ENCODE measurements at places on chromosomes 13 and 19. TPM values are rescaled to one million over a fixed set of nuclear protein-coding genes. Genes with fewer than 3 reads are reported as not detected.

- no peaks in the 10 kb centered on the region for H3K27me3 ChIP-seq
- no peak overlapping the region for H3K27ac ChIP-seq
- no peaks in the 10 kb centered on the region for H3K36me3 ChIP-seq
These were observed 13.4 kb downstream of the ZNF20 start for GRCh38 chr19:12126707-12127106.

GRCh38 chr13:95607366-95607765, 37.1 kb downstream of the DZIP1 start:
- peaks cover 15% of the 10 kb centered on the region for H3K36me3 ChIP-seq
- no peaks in the 10 kb centered on the region for H3K27me3 ChIP-seq
- peaks cover 18% of the 10 kb centered on the region for H3K4me1 ChIP-seq
- no peak overlapping the region for H3K27ac ChIP-seq
- no peak for DNase-seq

DNA sequence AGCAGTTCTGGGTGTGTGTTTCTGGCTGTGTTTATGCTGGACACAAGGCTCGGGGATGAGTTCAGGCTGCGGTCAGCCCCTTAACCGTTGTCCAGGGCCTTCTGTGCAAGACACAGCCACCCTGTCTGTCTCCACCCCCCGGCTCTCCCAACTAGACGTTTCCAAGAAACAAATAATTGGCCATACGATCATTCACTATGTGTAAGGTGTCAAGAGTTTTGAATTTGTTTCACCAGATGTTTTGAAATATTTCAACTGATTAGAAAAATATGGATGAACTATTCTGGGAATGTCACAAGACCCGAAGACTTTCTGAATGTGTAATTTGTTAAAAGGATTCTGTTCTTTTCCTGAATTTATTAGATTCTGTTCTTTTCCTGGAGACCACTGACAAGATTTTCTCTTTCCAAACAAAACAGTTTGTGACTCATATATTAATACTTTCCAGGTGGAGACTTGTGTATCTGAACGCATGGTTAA, 318.2 kb downstream of the MYO16 start:
- H3K36me3 ChIP-seq, result no peaks in the 10 kb centered on the region
- no peak overlapping the region for H3K4me3 ChIP-seq
- H3K27me3 ChIP-seq, result no peaks in the 10 kb centered on the region
- H3K27ac ChIP-seq, result no peak overlapping the region
- no peaks in the 10 kb centered on the region for H3K4me1 ChIP-seq

GRCh38 chr13:44843403-44843802, 145.9 kb downstream of the NUFIP1 start:
- H3K27ac ChIP-seq, result no peak overlapping the region
- H3K4me3 ChIP-seq, result no peak overlapping the region
- peaks cover 2% of the 10 kb centered on the region for H3K27me3 ChIP-seq

GRCh38 chr19:16075430-16076153, 703 bp upstream of the TPM4 start:
- no peaks in the 10 kb centered on the region for H3K36me3 ChIP-seq
- peaks cover 20% of the 10 kb centered on the region for H3K4me1 ChIP-seq
- H3K27ac ChIP-seq, result peak overlapping the region; percentile 99
- no peaks in the 10 kb centered on the region for H3K27me3 ChIP-seq

DNA sequence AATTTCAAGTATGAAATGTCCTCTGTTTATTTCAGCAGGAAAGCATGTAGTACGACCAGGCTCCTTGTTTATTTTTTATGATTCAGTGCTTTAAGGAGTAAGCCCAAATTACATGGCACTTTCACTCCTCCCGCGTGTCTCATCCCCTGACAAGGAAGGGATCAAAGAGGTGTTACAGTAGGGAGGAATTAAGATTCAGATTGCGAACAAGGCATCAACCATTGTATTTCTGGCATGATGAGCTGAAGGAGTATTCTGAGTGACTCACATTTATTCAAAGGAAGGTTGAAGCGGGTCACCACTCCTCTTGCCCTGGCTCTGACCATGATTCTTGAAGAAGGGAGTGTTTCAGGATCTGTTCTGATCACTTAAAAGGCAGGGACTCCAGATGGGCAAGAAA, 46.1 kb upstream of the CNMD start:
- H3K4me3 ChIP-seq, result no peak overlapping the region
- H3K4me1 ChIP-seq, result no peaks in the 10 kb centered on the region
- H3K27me3 ChIP-seq, result no peaks in the 10 kb centered on the region

PLEKHF1 gene
- total RNA-seq, result 3.0 TPM

DNA sequence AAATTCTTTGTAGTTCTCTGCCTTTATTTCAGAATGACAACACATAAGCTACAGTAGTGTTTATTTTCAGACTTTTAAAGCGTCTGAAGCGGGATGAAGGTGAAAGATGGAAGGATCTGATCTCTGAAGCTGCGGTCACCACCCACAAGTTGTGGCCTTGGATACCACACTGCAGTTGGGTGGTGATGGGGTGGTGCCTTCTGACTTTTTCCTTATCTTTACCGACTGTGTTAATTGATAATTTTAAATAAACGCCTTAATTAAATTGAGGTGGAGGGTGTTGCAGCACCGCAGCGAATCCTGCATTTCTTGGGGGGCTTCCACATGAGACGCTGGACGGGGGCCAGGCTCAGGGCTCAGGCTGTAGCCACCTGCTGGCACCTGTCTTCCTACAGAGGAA, 1.3 kb downstream of the TFDP1 start:
- H3K27me3 ChIP-seq, result no peaks in the 10 kb centered on the region
- no peak for DNase-seq

ZIC5 gene
- 0.56 TPM for total RNA-seq

- no peak overlapping the region for H3K4me3 ChIP-seq
- no peaks in the 10 kb centered on the region for H3K27me3 ChIP-seq
- H3K4me1 ChIP-seq, result no peaks in the 10 kb centered on the region
- H3K36me3 ChIP-seq, result no peaks in the 10 kb centered on the region
These were observed 2816.6 kb downstream of the PCDH9 start for GRCh38 chr13:64413529-64413928.

DNA sequence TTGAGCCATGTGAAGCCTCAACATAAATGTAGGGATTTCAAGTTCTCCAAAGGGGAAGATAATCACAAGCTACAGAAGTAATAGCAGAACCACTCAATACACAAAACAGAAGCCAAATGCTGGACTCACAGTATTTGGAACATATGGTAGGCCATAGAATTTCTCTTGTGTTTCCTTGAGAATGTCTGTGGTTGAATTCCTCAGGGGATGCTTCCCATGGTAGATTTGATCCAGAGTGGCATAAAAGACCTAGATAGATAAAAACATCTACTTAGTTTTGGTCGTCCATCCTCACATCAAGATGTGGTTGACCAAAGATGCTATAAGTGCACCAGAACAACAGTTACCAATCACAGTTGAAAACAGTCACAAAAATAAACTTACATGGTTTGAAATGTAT, 83.4 kb downstream of the MIPEP start:
- peaks cover 3% of the 10 kb centered on the region for H3K36me3 ChIP-seq
- DNase-seq, result no peak
- no peaks in the 10 kb centered on the region for H3K27me3 ChIP-seq

RDH8 gene
- not detected for total RNA-seq

DNA sequence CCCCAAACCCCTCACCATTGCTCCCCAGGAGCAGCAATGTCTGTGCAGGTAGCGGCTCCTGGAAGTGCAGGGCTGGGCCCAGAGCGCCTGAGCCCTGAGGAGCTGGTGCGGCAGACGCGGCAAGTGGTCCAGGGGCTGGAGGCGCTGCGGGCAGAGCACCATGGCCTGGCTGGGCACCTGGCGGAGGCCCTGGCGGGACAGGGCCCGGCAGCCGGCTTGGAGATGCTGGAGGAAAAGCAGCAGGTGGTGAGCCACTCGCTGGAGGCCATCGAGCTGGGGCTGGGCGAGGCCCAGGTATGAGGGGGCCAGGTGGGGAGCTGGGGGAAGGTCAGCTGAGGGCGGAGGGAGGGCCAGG, 4.9 kb downstream of the KLC3 start:
- no peaks in the 10 kb centered on the region for H3K36me3 ChIP-seq
- H3K4me1 ChIP-seq, result no peaks in the 10 kb centered on the region
- H3K27me3 ChIP-seq, result peaks cover 17% of the 10 kb centered on the region
- H3K27ac ChIP-seq, result no peak overlapping the region
- no peak overlapping the region for H3K4me3 ChIP-seq
- no peak for DNase-seq

DNA sequence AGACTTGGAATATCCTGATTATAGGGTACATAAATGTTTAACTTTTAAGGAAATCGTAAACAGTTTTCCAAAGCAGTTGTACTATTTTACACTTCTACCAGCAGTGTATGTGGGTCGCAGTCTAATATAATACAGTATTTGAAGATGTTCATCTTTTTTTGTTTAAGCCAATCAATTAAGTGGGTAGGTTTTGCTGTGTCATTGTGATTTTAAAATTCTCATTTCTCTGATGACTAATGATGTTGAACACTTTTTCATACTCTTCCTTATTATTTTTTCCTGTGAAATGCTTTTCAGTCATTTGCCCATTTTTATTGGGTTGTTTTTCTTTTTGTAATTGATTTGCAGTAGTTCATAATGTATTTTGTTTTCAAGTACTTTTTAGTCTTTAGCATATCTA, 2689.7 kb downstream of the PCDH9 start:
- H3K27ac ChIP-seq, result no peak overlapping the region
- DNase-seq, result no peak
- no peaks in the 10 kb centered on the region for H3K4me1 ChIP-seq
- H3K27me3 ChIP-seq, result no peaks in the 10 kb centered on the region
- no peaks in the 10 kb centered on the region for H3K36me3 ChIP-seq

DNA sequence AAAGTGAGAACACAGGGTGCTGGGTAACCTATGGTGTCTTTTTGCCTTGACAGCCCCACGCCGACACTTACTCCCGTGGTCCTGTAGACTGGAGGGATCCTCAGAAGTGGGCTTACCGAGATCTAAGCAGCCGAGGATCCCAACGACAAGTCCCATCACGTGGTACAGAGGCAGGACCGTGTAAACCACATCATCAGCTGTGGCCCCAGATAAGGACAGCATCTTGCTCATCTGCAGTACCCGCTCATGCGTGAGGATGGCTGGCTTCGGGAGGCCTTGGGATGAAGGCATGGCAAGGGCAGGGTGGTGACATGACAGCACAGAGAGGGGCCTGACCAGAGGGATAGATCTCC, 2.1 kb downstream of the SLC27A5 start:
- no peak overlapping the region for H3K27ac ChIP-seq
- H3K36me3 ChIP-seq, result no peaks in the 10 kb centered on the region
- no peaks in the 10 kb centered on the region for H3K4me1 ChIP-seq
- no peak for DNase-seq
- no peak overlapping the region for H3K4me3 ChIP-seq

GFY gene
- 2.0 TPM for total RNA-seq

DNA sequence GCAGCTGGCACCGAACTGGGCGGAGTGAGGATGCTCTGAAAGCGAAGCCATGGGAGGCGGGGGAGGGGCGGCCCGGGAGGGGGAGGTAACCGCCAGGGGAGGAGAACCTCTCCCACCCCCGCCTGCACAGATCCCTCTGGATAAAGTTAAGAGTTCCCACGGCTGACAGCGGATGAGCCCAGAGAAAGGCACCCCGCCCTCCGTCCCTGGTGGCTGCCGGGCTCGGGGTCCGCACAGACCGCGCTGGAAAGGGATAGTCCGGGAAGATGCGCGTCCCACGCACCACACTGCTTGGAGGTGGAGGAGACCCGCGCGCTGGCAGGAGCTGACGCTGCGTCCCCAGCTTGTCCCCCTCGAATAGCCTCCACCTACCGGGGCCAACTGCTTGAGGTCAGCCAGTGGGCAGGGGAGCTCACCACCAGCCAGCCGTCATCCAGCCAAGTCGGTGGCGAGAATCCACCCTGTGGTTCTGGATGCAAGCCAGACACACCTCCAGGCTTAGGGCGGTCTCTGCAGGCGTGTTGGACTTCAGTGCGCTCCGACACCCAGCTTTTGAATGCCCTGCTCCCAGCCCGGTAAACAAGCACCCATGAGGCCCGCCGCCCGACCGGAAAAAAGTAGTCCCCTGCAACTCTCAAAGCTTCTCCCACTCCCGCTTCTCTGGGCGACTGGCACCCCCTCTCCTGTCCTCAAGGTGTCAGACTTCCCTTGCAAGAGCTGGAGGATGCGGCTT, at the start of gene TRPC4:
Gene TRPC4 (minus strand): TSS at position 17 of the 733 bp plus-strand sequence. CDS start 86,439 bp downstream, outside the sequence.
- H3K4me3 ChIP-seq, result peak within 1 kb of the TSS; percentile 44
- no peak within 1 kb of the TSS for H3K27ac ChIP-seq
- H3K4me1 ChIP-seq, result no peaks in the 10 kb centered on the region
- DNase-seq, result peak; percentile 59
- peaks cover 25% of the 10 kb centered on the region for H3K27me3 ChIP-seq
- H3K36me3 ChIP-seq, result no peaks in the 10 kb centered on the region

DNA sequence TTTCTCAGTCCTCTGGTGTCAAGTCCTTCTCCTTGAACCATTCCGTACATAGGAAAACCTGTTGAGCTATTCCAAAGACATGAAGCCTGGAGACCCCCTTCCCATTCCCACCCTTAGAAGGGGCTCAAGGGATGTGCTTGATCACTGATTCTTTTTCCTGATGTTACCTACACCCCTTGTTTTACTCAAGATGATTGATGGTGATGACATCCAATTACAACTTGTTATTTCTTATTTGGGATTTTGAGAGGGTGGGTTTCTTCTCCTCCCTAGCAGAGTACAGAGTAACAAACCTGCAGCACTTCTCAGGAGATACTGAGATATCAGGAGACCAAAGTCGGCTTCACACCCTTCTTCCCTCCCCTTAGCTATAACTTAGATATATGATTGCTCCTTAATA, 6.7 kb upstream of the RPS19 start:
- no peak overlapping the region for H3K27ac ChIP-seq
- H3K27me3 ChIP-seq, result peaks cover 8% of the 10 kb centered on the region
- no peak overlapping the region for H3K4me3 ChIP-seq
- DNase-seq, result no peak
- no peaks in the 10 kb centered on the region for H3K4me1 ChIP-seq

ZNF541 gene
- total RNA-seq, result not detected

- no peak overlapping the region for H3K4me3 ChIP-seq
- H3K4me1 ChIP-seq, result no peaks in the 10 kb centered on the region
- no peaks in the 10 kb centered on the region for H3K27me3 ChIP-seq
- DNase-seq, result no peak
- no peaks in the 10 kb centered on the region for H3K36me3 ChIP-seq
- H3K27ac ChIP-seq, result no peak overlapping the region
These were observed 102.6 kb upstream of the MYCBP2 start for GRCh38 chr13:77429320-77430142.

IGSF23 gene
- not detected for total RNA-seq

DNA sequence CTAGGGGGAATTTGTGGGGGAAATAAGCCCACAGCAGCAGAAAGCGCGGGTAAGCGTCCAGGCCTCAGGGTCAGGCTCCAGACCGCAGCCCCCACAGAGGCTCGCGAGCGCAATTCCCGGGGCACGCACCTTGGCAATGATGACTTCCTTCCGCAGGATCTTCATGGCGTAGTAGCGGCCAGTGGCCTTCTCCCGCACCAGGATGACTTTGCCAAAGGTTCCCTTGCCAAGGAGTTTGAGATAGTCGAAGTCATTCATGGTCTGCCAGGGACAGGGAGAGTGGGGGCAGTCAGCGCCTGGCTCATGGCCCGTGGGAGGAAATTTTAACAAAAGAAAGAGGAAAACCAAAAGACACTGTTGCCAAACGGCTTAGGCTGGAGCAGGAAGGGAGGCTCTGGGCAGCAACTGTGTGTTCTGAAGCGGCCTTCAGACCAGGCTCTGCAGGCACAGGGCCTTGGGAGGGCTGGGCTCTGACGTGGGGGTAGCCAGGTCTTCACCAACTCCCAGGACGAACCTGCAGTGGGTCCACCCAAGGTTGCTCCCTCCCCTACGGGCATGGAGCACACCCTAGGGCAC, 15.4 kb upstream of the CCNP start:
- no peak for DNase-seq
- no peak overlapping the region for H3K4me3 ChIP-seq
- no peak overlapping the region for H3K27ac ChIP-seq
- peaks cover 29% of the 10 kb centered on the region for H3K36me3 ChIP-seq

GRCh38 chr13:53285896-53286430, 257.4 kb downstream of the OLFM4 start:
- H3K4me3 ChIP-seq, result no peak overlapping the region
- no peak for DNase-seq
- no peaks in the 10 kb centered on the region for H3K4me1 ChIP-seq
- peaks cover 6% of the 10 kb centered on the region for H3K27me3 ChIP-seq
- H3K27ac ChIP-seq, result no peak overlapping the region
- H3K36me3 ChIP-seq, result no peaks in the 10 kb centered on the region
